ENCODE measurements at places on chromosomes 1 and 21.

DNA sequence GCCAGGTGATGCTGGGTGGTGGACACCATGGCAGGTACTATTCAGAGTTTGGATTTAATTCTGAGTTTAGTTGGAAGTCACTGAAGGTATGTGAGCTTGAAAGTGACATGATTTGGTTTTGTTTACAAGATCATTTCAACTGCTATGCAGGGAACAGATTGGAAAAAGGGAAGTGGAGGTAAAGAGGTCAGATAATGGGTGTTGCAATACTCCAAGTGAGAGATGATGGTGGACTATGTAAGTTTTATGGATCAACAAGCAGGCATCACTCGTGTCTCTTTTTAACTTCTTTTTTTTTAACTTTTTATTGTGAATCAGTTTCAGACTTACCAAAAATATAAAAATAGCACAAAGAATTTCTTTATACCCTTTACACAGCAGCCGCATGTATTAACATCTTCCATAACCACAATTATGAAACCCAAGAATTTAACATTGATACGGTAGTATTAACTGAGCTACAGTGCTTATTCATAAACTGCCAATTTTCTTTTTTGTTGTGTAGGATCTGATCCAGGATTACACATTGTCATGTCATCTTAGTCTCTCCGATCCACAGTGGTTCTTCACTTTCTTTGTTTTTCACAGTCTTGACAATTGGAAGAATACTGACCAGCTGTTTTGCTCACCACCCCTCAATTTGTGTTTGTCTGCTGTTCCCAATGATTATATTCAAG lies 24.9 kb upstream of the NHLH2 start:
- no peak for DNase-seq

DNA sequence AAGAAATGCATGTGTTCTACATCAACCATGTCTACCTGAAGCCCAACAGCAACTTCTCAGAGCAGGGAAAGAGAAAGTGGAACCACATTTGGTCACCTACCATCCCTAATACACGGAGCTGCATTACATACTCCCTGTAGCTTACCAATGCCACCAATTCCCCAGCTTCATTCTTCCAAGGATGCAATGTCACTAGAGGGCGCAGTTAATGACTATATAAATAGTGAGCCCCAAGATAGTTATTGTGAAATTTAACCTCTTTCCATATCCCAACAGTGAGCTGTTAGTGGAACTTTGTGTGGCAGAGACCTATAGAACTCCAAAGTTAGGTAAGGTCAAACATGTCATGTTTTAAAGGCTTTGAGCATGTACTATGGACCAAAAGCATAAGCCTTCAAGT lies 618.3 kb downstream of the SMYD3 start:
- no peak for DNase-seq

- DNase-seq: no peak
These were observed 30.9 kb downstream of the RASSF5 start for GRCh38 chr1:206538086-206538770.

GRCh38 chr1:223226271-223226670 lies 83.2 kb upstream of the TLR5 start:
- no peak for DNase-seq

- no peak for DNase-seq
These were observed 137.7 kb upstream of the SMYD2 start for GRCh38 chr1:214143006-214143992.

- no peak for DNase-seq
These were observed 623 bp downstream of the PTPRF start for GRCh38 chr1:43531107-43531905.

- no peak for DNase-seq
These were observed 28.8 kb downstream of the TENT5C start for GRCh38 chr1:117634631-117635030.

GRCh38 chr1:201444792-201445191 lies 23.3 kb upstream of the TNNI1 start:
- DNase-seq: no peak

GRCh38 chr1:4871373-4871772 lies 217.0 kb downstream of the AJAP1 start:
- no peak for DNase-seq

GRCh38 chr1:201493757-201494617 lies 12.9 kb downstream of the CSRP1 start:
- no peak for DNase-seq

DNA sequence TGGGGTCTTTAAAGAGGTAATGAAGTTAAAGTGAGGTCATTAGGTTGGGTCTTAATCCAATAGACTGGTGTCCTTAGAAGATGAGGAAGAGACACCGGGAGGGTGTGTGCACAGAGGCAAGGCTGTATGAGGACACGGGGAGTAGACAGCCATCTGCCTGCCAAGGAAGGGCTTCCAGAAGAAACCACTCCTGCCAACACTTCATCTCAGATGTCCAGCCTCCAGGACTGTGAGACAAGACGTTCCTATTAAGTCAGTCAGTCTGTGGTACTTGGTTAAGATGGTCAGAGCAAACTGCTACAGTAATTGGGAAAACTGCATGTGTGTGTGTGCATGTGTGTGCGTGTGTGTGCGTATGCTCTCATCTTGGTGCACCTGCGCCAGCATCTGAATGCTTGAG lies 77.1 kb downstream of the RYR2 start:
- no peak for DNase-seq

GRCh38 chr1:87478231-87478630 lies 149.6 kb downstream of the LMO4 start:
- no peak for DNase-seq

DNA sequence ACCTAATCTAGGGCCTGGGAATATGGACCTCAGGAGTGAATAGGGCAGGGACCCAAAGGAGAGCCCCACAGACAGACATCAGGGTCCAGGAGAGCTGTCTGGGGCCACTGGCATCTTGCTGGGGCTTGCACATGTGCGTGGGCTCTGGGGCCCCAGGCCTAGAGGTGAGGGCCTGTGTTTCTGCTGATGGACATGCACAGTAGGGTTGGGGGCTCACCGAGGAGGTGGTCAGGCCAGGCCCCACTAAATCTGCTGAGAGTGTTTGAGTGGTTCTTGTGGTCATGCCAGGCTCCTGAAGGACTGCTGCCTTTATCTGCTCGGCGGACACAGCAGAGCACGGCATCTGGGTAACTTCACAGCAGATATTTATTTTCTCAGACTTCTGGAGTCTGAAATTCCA lies 87.4 kb downstream of the OBSCN start:
- DNase-seq: no peak

- DNase-seq: no peak
These were observed 417.2 kb downstream of the PCP4 start for GRCh38 chr21:40284409-40284808.

DNA sequence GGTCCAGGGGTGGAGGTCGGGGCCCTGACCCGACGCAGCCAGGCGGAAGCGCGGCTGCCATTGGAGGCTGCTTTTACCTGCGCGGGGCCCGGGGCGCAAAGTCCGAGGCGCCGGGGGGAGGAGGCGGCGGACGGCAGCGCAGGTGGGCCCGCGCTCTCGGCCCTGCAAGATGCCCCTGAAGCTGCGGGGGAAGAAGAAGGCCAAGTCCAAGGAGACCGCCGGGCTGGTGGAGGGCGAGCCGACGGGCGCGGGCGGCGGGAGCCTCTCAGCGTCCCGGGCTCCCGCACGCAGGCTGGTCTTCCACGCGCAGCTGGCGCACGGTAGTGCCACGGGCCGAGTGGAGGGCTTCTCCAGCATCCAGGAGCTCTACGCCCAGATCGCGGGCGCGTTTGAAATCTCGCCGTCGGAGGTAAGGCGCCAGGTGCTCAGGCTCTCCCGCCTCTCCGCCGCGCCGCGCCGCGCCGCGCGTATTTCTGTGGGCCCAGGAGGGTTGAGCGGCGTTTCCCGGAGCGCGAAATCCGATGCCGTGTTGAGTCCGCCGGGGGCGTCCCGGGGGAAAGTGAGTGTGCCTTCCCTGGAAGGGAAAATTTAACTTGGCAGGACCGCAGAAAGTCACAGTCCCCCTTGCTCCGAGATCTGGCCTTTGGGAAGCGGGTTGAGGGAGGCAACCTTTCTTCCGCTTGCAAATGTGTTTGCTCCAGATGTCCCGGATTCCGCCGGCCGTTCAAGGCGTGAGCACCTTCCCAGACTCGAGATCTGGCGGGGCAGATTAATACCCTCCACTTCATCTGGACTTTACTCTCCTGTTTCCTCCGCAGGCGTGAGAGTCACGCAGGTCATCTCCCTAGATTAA lies at the start of gene GIPC2:
GIPC2 (plus strand) TSS at position 41 of the 853 bp plus-strand sequence; CDS start at position 170, 129 bp downstream.
- DNase-seq: peak; percentile 13

- DNase-seq: no peak
These were observed 71.6 kb downstream of the TRIM33 start for GRCh38 chr1:114439369-114439768.

DNA sequence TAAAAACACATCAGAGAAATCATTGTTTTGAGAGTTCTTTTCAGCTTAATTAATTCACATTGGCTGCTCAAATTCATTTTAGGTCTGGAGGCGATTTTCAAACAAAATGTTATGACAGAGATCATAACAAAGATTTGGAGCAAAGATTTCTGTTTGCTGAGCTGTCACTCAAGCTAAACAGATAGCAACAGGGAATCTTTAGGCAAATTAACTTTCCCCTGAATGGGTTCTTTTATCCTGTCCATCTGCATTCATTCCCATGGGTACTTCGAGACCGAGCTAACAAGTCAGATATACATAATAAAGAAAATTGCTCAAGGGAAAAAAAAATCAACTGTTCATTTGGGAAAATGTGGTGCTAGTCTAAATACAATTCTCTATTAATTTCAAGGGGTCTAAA lies 30.2 kb upstream of the CA6 start:
- DNase-seq: no peak

DNA sequence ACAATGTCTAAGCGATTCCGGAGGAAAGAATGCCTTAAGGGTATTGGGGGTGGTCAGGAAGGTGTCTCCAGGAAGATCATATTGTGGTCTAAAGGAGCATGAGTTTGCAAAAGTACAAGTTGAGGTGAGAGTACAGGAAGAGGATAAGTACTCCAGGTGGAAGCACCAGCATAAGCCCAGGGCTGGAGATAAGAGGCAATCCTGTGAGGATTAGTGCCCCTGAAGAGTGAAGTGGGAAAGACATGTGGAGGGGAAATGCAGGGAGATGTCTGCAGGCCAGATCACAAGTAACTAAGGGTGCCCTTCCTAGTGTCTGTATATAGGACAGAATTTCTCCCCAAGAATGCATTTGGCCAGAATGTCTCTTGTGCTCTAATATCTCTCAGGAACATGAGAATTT lies 188.3 kb upstream of the DPT start:
- no peak for DNase-seq

DNA sequence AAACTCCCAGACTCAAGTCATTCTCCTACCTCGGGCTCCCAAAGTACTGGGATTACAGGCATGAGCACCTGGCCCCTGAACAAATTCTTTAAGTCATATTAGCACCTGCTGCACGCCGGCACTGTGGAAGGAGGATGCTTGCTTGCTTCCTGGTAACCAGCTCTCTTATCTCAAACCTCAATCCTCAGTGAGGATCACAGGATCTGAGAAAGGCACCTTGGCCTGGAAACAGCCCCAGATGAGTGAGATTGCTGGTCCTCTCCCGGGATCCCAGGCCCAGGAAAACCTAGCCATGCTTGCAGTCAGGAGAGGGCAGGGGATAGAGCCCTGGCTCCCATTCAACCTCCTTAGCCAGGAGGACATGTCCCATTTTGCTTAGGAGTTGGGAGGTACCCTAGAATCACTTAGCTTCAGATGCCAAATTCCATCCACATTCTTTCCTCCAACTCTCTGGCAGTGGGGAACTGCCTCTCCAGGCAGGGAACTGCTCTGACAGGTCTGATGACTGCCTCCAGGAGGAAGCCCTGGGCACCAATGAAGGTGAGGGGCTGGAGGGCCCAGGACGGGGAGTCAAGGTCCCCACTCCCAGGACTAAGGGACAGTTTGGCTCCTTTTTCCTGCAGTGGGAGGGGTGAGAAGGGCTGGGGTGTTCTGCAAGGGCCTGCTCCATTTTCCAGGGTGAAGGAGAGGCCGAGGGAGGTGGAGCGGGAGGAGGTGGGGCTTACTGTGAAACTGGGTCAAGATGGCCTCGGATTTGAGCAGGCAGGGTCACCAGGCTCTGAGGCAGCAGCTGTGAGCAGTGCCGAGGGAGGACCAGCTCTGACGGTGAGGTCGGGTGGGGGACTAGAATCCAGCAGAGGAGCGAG lies 9.5 kb downstream of the GPR37L1 start:
- no peak for DNase-seq

DNA sequence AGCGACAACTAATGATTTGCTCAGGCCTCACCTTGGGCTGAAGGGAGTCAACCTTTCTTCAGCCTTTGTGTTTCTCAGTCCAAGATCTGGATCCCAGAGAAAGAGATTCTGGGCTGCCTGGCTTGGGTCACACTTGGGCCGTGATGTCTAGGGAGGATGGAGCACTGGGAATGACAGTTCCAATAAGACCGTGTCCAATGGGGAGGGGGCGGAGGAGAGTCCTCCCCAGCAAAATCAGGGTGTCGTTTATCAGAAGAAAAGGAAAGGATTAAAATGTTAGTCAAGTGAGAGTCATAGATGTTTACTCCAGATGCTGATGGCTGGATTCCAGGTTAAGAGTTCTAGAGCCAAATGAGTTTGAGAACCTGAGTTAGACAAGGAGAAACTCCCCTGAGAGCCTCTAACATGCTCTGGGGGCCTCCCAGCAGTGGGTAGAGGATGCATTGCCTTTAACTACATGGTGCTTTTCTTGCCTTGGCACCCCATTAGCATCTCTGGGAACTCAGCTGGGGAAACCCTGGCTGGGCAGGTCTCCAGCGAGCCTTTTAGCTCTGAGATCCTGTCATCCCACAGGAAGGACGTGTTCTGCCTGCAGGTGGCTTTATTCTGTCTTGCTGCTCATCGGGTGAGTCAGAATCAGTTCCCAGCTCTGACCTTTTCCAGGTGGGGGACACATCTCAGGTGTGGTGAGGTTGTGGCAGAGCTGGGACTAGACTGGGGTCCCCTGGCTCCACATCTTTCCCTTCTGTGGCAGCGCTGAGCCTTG lies 22.2 kb downstream of the NIPAL3 start:
- no peak for DNase-seq

DNA sequence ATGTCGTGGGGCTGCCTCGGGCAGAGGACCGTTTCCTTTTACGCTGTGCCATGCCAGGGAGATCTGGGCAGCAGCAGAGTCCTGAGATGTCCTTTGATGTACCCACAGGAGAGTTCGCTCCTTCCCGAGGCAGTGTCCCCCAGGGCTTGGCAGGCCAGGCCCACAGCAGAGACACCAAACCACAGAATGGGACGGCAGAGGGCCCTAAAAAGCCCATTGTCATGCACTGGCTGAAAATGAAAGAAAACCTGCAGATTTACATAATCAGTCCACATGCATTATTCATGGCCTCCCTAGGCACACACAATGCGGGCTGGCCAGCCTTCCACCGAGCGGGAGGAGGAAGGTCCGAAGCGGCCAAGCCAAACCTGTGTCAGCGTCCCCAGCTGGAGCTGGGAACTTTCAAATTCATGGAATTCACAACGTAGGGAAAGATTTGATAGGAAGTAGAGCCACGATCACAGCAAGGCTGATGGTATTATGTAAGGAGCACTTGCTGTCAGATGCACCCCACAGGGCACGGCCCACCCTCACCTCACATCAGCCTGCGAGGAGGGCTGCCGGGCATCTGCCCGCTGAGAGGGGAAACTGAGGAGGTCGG lies 25.3 kb upstream of the EFHD2 start:
- DNase-seq: no peak

GRCh38 chr1:54425152-54425584 lies 19.0 kb upstream of the SSBP3 start:
- DNase-seq: no peak

- DNase-seq: no peak
These were observed 29.1 kb downstream of the SLC26A9 start for GRCh38 chr1:205914155-205914507.

GRCh38 chr1:247373721-247374141 lies 42.1 kb upstream of the ZNF496 start:
- DNase-seq: peak; percentile 41
